ENCODE measurements at places on chromosomes 12 and 14.

GRCh38 chr14:26276757-26277156, 321.1 kb downstream of the NOVA1 start:
- DNase-seq = no peak

DNA sequence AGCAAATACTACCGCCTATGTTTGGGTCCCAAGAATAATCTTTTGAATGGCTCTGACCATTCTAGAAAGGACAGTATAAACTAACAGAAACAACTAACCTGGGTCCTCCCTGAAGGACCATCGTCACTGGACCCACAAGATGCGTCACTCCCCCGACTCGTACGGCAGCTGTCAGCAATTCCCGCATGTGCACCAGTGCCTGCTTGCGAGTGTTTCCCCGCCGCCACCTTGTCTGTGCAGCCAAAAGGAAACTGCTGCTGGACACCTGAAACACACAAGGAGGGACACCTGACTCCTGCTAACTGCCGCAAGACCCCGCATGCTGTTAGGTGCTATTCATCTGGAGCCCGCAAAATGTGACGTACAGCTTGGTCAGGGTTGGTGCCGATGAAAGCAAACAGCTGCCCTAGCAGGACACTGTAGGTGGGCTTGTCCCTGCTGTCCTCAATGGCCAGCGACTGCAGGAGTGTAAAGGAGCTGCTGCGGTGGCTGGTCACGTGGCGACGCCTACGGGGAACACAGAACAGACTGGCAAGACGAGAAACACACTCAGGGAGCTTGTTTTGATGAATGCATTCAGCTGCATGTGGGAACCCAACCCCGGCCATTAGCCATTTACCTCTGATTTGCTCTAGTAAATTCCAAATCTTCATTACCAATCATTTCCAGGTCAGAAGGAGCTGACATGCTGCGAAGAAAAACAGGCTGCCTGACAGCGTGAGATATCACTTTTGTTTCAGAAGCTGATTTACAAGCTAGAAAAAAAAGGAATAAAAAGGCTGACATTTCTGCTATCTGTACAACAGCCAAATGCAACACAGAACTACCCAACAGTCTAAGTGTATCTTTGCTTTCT, 118.1 kb downstream of the TRAFD1 start:
- no peak for DNase-seq

DNA sequence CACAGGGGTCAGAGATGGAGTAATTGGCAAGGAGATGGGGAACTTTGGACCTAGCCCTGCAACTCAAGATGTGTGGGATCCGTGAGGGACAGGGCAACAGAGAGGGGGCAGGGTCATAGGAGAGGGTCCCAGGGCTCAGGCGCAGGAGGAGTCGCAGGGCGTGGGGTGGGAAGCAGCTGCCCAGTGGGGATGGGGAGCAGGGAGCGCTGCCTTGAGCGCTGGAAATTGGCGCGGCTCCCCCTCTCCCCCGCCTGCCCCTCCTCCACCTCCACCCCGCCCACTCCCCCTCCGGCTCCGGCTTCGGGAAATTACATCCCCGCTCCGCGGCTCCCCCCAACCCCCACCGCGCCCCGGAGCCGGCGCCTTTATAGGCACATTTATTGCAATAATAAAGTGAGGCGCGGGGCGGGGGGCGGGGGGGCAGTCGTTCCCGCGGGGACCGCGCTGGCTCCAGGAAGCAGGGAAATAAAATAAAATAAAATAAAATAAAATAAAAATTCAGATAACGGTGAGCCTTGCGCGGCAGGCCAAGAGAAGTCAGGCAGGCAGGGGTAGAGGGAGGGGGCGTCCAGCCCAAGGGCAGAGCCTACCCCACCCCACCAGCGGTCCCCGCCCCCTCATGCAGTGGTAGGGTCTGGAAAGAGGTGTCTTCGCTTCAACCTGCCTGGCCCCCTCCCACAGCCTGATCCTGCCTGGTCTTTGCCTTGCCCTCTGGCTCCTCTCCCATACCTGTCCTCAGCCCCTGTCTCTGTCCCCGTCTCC, 3.6 kb downstream of the NXPH4 start:
- no peak for DNase-seq

DNA sequence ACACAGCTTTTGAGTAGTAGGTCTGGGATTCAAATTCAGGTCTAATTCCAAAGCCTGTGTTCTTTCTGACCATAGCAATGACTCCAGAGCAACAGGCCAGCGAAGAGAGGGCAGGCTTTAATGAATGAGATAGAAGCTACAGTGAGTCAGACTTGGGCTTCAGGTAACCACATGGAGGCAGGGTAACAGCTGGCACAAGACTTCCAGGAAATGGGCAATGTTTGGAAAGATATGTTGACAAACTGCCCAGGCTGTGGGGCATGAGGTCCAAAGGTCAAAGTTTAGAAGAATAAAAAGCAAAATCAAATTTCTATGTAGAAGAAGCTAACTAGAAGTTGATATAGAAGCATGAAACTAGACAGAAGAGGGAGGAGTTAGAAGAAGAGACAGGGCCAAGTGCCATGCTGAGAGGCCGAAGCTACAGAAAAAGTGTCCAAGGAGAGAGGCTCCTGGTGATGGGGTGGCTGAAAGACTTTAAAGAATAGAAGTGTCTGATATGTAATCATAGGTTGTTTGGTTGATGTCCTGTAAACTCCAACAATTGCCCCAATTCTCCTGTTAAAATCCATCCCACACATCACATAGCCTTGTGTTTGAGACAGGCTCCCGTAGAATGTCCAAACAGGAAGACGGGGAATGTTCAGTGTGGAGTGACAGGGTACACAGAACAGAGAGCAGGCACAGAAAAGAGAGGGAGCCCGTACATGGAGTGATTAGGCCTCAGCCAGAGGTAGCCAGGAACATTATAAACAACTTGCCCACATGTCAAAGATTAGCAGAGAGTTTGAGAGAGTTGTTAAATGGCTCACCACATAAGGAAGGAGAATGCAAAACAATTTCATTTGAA, 384.7 kb downstream of the CCDC91 start:
- DNase-seq = no peak

GRCh38 chr14:101947577-101947903, 16.8 kb upstream of the DYNC1H1 start:
- DNase-seq = no peak

- no peak for DNase-seq
Measured at GRCh38 chr14:71119832-71120231, 212.6 kb downstream of the PCNX1 start.

- no peak for DNase-seq
Measured at GRCh38 chr14:56524971-56525677, 54.5 kb upstream of the TMEM260 start.

GRCh38 chr12:104963757-104964156, 5.7 kb upstream of the SLC41A2 start:
- no peak for DNase-seq

DNA sequence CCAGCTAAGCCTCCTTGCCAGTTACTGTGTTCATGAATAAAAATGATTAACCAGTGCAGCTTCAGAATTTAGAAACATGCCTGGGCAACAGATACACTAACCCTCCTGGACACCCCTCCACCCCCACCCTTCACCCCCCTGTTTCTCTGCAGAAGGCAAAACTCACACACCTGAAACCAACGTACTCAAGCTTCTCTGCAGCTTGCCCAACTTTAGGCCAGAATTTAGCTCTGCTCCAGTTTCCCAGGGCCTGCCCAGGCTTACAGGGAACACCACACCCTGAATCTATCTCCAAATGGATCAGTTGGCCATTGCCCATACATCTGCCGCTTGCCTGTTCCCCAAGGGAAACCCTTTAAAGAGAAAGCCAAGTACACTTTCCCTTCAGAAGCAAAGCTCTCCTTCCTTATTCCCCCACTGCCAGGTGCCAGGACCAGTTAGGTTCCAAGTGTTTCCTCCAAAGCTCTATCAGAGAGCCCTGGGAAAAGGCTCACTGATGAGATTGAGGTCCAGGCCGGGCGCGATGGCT, 1.8 kb upstream of the SPPL3 start:
- no peak for DNase-seq

DNA sequence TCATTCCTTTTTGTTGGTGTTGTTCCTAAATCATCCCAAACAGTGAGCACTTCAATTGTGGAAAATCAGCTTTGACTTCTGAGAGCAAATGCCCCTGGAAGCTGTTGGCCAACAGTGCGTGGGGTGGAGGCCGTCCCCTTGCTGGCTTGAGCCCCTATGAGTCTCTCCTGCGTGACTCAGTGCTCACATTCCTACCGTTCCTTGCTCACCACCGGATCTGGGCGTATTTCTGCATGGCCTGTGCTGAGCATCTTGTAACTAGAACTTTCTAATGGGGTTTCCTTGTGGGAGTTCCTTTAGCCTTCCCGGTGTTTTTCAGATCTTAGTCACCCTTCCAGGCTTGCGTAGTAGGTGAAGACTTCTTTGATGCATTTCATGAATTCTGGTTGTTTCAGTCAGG, 14.7 kb downstream of the SERPINA1 start:
- DNase-seq = no peak

- DNase-seq = no peak
Measured at GRCh38 chr12:76084863-76085519, 506 bp upstream of the NAP1L1 start.

- no peak for DNase-seq
Measured at GRCh38 chr12:89225808-89226411, 126.4 kb downstream of the DUSP6 start.

- DNase-seq = no peak
Measured at GRCh38 chr14:75434890-75435248, 7.0 kb downstream of the JDP2 start.

DNA sequence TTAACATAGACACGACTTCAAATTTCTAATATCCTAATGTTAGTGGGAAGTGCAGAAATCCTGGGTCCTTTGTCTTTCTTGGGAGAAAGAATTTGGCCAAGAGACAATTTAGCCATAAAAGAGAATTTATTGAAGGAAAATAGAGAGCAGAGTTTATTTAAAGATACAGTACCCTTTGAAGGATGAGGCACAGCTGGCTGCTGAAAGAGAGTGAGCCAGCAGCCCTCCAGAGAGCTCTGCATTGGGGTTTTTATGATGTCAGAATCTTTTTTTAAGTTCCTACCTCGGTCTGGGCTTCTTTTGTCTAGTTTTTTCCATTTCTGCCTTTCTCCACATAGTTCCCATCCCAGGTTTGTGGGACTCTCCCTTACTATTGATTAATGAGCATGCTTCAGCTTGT, 37.5 kb downstream of the CCER1 start:
- DNase-seq = no peak

Data from CD4-positive, alpha-beta memory T cell (primary cell).